ENCODE measurements at places on chromosomes 1 and 21.

GRCh38 chr1:40185951-40186864 lies 25.0 kb downstream of the RLF start:
- no peak for DNase-seq

GRCh38 chr1:220887520-220888416 lies 8.5 kb downstream of the HLX start:
- DNase-seq, result peak; percentile 84

GRCh38 chr1:148435406-148435805 lies 47.7 kb downstream of the PPIAL4G start:
- DNase-seq, result no peak

- DNase-seq, result peak; percentile 24
Measured at GRCh38 chr21:41045534-41046268, 122.3 kb upstream of the BACE2 start.

DNA sequence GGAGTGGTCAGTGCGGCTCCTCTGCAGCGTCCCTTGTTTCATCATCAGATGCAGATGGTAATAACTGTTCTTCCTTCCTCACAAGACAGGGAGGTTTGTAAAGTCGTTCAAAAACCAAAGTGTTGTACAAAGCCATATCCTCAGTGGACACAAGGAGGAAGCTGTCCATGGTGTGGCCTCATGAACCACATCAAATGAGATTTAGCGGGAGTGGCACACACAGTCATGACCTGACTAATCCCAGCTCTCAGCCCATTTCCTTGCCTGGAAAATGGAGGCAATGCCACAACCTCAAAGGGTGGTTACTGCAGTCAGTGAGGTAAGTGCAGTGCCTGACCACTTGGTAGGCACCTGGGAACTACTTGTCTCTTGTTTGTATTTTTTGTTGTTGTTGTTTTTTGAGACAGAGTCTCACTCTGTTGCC lies 13.4 kb downstream of the ENTREP3 start:
- DNase-seq, result no peak

GRCh38 chr1:22018583-22019559 lies 17.4 kb downstream of the CELA3A start:
- DNase-seq, result no peak

DNA sequence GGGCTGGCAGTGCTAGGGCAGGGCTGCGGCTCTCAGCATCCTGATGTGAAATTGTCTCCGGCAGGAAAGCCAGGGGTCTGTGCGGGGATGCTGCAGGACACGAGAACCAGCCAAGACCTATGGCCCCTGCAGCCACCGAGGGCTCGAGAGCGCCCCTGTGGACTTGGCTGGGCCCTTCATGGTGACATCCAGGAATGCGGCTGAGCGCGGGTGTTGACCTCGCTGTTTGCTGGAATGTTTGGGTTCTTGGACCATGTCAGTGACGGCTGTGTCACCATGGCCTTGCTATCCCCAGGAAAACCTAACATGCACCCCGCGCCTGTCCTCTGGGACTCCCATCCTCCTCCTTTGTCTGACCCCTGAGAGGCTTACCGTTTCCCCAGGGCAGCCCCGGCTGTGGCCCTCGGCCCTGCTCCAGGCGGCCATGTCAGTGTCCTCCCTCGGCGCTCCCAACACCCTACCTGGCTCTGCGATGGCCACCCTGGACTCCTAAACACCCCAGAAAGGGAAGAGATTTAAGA lies 14.3 kb upstream of the C1orf174 start:
- no peak for DNase-seq

- no peak for DNase-seq
Measured at GRCh38 chr1:54952950-54953718, 27.3 kb upstream of the TMEM61 start.

- peak; percentile 35 for DNase-seq
Measured at GRCh38 chr1:115764541-115764940, 4.0 kb downstream of the CASQ2 start.

DNA sequence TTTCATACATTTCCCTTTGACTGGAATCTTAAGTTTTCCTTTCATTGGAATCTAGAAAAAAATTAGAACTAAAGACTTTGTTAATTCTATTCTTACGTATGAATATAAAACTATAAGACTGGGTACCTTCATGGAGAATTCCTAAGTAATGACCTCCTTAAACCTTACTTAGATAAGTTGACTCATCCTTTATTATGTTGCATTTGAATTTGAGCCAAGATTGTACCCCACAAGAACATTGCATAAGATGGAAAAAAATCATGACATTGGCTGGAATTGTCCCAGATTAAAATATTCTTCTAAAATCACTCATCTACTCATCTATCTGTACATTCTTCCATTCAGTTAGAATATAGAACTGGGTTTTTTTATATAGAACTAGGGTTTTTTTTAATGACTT lies 137.4 kb downstream of the C1orf21 start:
- no peak for DNase-seq

DNA sequence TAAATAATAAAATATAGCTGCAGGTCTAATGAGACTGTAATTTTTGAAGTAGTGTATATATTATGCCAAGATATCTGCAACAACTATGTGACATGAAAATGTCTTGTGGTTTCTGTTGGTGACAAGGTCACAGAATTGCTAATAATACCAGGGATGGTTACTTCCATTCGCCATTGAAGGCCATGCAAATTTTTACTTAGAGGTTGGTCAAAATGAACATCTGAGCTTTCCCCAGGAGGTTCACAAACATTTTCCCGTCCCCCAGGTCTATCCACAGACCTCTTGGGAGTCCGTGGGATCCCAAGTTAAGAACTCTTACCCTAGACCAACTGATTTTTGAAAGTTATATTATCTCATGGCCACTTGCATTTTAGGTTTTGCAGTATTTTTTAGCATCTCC lies 62.7 kb downstream of the BCL9 start:
- no peak for DNase-seq

- no peak for DNase-seq
Measured at GRCh38 chr1:98557895-98558294, 103.6 kb upstream of the SNX7 start.

DNA sequence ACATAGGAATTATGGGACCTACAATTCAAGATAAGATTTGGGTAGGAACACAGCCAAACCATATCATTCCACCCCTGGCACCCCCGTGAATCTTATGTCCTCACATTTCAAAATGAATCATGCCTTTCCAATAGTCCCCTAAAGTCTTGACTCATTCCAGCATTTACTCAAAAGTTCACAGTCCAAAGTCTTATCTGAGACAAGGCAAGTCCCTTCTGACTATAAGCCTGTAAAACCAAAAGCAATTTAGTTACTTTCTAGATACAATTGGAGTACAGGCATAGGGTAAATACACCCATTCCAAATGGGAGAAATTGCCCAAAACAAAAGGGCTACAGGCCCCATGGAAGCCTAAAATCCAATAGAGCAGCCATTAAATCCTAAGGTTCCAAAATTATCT lies 138.9 kb downstream of the PLPPR5 start:
- DNase-seq, result no peak

DNA sequence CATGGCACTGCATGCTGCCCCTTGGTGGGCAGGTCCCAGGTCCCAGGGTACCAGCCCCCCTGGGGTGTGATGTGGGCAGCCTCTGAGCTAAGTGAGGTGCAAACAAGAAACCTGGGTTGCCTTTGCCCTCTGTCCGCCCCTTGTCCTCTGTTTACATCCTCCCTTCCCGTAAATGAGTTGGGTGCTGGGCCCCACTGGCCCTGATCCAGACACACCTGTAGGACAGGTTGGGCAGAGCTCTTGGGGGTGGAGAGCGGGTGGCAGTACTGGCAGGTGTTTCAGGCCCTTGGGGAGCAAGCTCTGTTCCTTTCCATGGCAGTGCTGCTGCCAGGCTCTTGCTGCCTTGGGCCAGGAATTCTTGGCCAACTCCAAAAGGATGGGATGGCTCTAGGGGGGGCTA lies 35.8 kb downstream of the ELF3 start:
- peak; percentile 89 for DNase-seq

GRCh38 chr1:187338762-187339412 lies 510.1 kb downstream of the PLA2G4A start:
- DNase-seq, result no peak

DNA sequence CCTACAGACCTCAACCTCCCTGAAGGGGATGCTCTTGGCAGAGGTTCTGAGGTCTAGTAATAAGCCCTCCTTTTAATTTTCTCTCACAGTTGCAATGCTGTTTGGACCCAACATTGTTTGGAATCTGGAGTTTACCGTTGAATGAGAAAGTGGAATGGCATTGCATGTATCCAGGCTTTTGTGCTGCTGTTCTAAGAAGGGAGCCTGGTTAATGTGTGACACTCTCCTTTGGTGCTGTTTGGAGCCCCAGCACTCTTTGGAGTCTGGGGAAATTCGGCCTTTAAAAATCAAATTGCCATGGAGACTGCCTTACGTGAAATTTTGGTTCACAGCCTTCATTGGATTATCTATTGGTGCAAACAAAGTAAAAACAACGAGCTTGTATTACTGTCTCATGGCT lies 23.7 kb upstream of the TMEM61 start:
- DNase-seq, result no peak

Data from left lung (tissue), 14 donors.